Fibroblast of skin of back (primary cell): ENCODE measurements at places on chromosomes 1 and 21.
A peak's percentile ranks its signal among the peaks of the same experiment; 100 is the strongest.

DNA sequence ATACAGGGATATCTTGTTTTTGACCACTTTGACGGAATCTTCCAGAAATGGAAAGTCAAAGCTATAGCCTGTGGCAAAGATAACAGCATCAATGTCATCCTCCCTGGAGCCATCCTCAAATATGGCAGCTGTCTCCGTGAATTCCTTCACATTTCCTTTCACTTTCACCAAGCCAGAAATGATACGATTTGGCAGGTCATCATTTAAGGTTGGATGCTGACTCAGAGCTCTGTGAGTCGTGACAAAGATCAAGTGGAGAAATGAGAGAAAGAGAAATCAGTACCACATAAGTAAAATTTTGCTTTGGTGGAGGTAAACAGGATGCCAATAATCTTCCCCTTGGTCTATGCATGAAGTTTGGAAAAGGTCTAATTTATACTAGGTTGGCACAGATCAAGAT lies 23.9 kb downstream of the FMO5 start:
- peak; percentile 5 for DNase-seq

- peak; percentile 83 for DNase-seq
Measured at GRCh38 chr1:64966158-64966971, at the start of gene JAK1. TSS of gene JAK1 (minus strand) at chr1:64966549. CDS start at chr1:64886264, 80,285 bp downstream.

DNA sequence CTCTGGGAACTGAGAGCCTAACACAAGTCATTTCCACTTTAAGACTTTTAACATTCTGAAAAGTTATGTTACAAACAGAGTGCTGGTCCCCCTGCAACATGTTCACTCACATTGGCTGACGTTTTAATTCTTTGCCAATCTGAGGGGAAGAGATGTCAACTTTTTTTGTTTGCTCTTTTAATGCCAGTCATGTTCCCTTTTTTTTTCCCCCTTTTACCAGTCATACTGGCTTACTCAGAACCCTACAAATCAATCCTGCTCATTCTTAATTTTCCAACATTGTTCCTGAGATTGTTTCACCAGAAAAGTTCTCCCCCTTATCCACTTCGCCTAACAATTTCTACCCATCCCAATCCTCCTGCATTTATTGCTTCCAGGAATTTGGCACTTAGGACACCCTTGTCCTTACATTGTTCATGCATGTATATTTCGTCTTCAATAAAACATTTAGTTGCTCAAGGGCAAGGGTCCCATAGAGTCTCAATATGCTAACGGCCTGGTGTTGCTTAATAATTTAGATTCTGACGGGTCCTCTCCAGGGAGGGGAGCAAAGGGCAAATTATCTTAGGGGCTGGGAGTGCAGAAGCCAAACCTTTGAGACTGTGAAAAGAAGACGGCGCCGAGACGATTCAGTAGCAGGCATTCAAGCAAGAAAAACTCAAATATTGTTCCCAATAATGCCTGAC lies 624 bp upstream of the CR1L start:
- no peak for DNase-seq

DNA sequence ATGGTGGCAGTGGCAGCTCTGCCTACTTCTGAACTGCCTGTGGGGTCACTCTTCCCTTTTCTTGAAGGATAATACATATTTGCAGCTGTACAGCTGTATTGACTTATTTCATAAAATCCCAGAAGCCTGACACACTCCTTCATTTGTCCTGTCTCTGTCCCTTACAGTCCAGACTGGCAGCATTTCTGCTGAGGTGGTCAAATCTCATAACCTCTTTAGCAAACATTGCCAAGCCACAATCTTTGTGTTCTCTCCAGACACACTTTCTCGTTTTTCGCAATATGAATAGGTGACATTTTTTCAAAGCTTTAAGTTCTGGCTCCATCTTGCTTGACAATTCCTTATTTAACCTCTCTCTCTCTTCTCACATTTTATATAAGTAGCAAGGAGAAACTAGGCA lies 15.2 kb downstream of the LY9 start:
- no peak for DNase-seq

DNA sequence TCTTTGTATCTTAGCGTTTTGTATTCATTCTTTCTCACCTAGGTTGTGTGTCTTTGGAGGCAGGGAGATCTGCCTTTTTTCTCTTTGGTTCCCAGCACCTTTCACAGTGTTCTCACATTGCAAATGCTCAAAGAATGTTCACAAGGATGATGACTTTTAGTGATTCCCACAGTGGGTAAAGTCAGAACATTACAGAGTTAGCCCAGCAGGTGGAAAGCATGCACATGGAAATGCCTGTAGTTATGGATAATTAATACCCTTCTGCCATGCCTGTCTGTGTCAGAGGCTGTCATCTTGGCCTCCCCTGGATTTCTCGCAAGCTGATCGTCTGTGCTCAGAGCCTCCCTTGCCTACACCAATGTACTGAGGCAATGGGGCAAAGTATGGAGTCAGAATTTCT lies 458.9 kb downstream of the LMO4 start:
- DNase-seq = peak; percentile 19

- DNase-seq = peak; percentile 90
Measured at GRCh38 chr1:164803366-164803765, 244.4 kb downstream of the PBX1 start.

GRCh38 chr1:60978421-60979357 lies 103.7 kb upstream of the NFIA start:
- peak; percentile 43 for DNase-seq

- no peak for DNase-seq
Measured at GRCh38 chr1:33392639-33393038, 38.3 kb downstream of the PHC2 start.
